Amygdala (tissue), 56 donors: ENCODE measurements at places on chromosomes 11 and 22.
A peak's percentile ranks its signal among the peaks of the same experiment; 100 is the strongest.

GRCh38 chr11:122715548-122716440, 60.3 kb downstream of the UBASH3B start:
- DNase-seq = no peak

GRCh38 chr22:41290262-41291221, 4.6 kb upstream of the RANGAP1 start:
- DNase-seq = no peak

- no peak for DNase-seq
Observed at GRCh38 chr11:71266114-71266833, 13.9 kb upstream of the SHANK2 start.

DNA sequence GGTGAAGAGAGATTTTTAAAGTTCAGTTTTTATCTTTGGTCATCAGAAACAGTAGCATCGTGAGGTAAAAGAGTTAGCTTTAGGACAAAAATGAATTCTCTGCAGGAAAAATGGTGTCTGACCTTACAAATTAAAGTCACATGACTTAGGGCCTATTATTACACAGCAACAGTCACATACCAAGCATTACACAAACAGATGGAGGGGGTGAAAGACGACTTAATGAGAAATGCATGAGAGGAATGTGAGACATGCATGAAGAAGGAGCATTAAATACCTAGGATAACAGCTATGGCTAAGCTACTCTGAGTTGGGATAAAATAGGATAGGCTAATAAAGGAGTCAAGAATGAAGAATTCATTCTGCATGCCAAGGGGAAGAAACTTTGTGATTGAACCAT, 77.5 kb downstream of the BLID start:
- DNase-seq = no peak

DNA sequence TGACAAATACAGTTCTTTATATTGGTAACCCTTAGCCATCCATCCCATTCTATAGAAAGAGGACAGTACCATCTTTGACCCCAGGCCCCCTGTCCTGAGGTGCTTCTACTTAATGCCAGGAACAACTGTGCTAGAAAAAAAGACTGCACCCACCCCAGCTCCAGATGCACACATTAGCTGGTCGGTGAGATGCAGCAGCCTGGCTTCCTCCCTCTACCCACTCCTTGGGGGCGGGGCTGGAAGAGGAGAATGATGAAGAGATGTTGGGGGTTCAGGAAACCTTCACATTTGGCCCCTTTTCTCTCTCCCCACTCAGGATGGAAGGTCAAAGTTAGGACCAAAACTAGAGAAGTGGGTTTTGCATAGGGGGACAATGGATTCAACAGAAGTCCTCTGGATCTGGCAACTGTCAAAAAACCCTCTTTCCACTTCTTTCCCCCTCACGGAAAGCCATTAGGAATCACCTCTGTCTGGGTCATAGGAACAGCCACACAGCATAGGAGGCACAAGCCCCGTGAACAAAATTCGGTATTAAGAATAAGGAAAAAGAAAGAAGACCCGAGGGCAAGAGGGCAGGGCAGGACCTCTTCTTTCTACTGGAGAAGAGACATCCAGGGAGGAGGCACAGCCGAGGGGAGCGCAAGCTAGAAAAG, 755 bp downstream of the NRIP3 start:
- DNase-seq = no peak

- DNase-seq = no peak
Observed at GRCh38 chr11:118170231-118170630, 6.2 kb downstream of the SCN2B start.

DNA sequence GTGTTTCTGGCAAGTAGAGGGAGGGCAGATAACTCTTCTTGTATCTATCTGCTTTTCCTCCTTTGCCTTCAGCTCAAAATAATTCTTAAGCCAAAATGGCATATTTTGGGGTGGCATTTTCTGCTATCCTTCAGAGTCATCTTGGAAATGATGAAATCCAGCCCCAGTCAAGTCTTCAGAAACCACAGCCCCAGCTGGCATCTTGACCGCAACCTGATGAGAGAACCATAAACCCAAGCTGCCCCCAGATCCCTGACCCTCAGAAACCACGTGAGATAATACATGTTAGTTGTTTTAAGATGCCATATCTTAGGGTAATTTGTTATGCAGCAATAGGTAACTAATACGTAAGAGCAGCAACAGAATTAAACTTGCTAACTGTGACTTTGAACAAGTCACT, 15.1 kb upstream of the PAMR1 start:
- DNase-seq = no peak

DNA sequence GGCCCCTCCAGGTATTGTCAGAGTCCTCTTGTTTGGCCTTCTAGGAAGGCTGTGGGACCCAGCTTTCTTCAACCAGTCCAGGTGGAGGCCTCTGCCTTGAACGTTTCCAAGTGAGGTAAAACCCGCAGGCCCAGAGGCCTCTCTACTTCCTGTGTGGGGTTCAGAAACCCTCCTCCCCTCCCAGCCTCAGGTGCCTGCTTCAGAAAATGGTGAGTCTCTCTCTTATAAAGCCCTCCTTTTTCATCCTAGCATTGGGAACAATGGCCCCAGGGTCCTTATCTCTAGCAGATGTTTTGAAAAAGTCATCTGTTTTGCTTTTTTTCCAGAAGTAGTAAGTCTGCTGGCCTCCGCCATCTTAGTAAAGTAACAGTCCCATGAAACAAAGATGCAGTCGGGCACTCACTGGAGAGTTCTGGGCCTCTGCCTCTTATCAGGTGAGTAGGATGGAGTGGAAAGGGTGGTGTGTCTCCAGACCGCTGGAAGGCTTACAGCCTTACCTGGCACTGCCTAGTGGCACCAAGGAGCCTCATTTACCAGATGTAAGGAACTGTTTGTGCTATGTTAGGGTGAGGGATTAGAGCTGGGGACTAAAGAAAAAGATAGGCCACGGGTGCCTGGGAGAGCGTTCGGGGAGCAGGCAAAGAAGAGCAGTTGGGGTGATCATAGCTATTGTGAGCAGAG, at the start of gene CD3E:
Gene CD3E, plus strand, starts transcription at position 163 of the 681 bp plus-strand sequence. Its CDS starts 223 bp downstream, at position 386.
- DNase-seq = no peak

GRCh38 chr22:44862981-44863860, 110.8 kb downstream of the ARHGAP8 start:
- DNase-seq = no peak

DNA sequence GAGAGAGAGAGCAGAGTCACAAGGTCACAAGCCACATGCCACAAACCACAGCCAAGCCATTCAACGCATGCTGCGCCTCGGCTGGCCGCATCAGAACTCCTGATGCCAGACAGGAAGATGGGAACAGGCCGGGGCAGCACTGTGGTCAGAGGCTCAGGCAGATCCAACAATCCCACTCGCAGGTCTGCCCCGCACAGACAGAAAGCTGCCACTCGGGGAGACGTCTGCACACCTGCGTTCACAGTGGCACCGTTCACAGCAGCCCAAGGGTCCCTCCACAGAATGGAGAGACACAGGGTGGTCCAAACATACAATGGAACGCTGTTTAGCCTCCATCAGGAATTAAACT, 408.8 kb downstream of the CTTN start:
- no peak for DNase-seq

- no peak for DNase-seq
Observed at GRCh38 chr11:45906965-45907611, at the start of gene FREY1. TSS of gene FREY1 (minus strand) at chr11:45907271. CDS start at chr11:45907245, 26 bp downstream.

- no peak for DNase-seq
Observed at GRCh38 chr22:16949561-16949960, 58.5 kb downstream of the GAB4 start.

DNA sequence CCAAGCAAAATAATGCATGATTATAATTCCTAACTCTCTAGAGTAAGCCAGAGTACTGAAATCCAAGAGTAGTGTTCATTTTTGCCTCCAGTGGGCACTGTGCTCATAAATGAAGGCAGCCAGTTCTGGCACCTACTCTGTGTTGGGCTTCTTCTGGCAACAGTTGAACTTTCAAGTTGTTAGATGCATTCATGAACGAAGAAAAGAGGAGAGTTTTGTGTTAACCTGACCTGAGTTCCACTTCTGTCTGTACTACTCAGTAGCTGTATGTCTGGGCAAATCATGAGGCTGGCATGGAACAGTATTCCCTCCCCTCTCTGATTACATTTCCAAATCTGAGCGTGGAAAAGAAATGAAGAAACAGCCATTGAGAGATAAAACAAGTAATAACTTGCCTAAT, 20.3 kb upstream of the TENM4 start:
- DNase-seq = no peak

GRCh38 chr22:35840302-35840739, 122.6 kb downstream of the APOL5 start:
- DNase-seq = peak; percentile 17

GRCh38 chr11:4071914-4072313, 22.7 kb upstream of the RRM1 start:
- no peak for DNase-seq

- DNase-seq = no peak
Observed at GRCh38 chr11:30724274-30724673, 138.1 kb upstream of the MPPED2 start.

DNA sequence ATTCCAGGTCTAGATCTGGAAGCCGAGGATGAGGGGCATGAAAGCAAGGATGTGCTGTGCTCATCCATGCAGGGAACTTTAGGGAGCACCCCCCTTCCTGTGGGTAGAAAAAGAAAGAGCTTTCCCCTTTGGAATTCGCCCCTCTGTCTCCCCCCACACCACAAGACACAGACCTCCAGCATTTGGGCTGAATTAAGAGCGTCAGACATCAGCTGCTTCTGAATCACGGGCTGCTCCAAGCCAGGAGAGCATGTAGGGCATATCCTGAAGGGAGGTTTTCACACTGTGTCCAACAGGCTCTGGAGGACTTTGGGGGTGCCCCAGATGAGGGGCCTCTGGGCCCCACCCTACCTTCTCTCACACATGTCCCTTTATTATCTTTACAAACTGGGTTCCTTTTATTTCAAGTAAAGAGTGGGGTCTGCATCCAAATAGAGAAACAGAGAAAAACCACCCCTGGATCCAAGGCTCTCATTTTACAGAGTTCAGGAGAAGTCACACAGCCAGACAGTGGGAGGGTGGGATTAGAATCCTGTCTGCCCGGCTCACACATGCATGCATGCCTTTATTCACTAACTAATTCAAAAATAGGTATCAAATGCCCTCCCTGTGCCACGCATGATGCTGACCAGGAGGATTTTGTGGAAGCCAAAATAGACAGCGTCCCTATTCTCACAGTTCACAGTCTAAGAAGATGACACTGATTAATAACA, 52.8 kb downstream of the LRRC32 start:
- no peak for DNase-seq

- no peak for DNase-seq
Observed at GRCh38 chr22:46150655-46151477, 540 bp downstream of the PPARA start.

DNA sequence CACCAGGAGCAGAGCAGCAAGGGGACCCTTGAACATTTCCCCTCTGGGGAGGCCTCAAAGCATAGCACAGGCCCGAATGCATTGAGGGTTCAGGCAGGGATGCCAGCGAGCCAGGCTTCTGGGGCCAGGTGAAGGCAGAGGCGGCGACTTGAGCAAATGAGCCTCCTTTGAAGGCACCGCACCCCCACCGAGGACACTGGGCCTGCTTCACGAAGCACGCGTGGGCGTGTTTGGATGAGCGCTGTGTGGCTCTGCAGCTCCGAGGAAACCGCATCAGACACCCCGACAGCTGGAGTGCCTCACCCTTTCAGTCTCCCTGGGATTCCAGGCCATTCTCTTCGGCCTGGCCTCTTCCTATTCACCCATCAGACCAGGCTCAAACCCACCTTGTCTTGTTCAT, 301.8 kb downstream of the NTM start:
- DNase-seq = no peak

- no peak for DNase-seq
Observed at GRCh38 chr22:30373331-30374325, 13.6 kb downstream of the RNF215 start.

DNA sequence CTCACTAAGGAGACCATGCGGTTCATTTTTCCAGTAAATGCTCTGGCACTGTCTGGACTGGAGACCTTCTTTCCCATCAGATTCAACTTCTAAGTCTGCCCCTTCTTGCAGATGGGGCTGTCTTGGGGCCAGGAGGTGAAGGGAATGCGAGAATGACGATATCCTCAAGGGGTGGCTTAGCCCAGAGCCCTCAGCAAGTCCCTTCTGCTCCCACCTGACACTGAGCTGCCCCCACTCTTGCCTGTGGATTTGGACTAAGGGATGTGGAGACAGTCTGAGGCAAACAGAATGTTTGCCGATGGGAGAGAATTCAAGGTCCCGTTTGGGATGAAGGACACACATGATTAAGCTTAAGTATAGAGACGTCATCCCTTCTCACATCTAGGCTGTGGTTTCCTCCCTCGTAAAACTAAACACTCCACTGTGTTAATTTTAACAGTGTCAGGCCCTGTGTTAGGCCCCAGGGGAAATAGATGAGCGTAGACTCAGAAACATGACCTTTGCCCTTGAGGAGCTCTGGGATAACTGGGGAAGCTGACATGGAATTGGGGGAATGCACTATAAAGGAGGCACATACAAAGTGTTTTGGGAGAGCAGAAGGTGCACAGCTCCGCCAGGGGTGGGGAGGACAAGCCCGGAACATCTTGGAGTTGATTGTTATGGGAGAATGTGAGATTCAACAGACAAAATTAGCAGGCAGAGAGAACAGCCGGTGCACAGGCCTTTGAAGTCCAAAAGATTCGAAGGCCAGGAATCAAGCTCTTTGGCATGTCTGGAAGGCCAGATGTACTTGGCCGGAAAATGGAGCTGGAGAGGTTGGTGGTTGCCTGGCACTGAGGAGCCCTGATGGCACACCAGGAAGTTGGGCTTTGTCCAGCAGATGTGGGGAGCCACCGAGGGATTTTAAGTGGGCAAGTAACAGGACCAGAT, 71.6 kb downstream of the ST3GAL4 start:
- DNase-seq = peak; percentile 13

GRCh38 chr22:20430101-20430719, 7.4 kb downstream of the SCARF2 start:
- DNase-seq = no peak

GRCh38 chr11:67627441-67627811, 2.3 kb downstream of the NUDT8 start:
- DNase-seq = no peak

DNA sequence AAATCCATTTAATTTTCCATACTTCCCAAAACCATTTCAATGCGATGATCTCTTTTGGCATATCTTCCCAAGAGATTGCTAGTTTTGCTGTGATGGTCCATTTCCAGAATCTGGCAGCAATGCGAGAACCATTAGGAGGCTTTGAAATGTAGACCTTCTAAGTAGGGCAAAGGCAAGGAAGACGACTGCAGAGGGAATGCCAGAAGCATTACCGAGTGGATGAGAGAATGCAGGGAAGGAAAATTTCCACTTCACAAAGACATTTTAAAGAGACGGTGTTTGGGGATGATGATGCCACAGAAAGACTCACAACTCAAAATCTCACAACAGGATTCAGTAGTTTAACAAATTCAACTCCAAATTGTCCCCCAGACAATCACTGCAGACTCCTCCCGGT, 471 bp upstream of the CEP126 start:
- DNase-seq = no peak

GRCh38 chr11:115206365-115207022, 297.7 kb downstream of the CADM1 start:
- DNase-seq = no peak

DNA sequence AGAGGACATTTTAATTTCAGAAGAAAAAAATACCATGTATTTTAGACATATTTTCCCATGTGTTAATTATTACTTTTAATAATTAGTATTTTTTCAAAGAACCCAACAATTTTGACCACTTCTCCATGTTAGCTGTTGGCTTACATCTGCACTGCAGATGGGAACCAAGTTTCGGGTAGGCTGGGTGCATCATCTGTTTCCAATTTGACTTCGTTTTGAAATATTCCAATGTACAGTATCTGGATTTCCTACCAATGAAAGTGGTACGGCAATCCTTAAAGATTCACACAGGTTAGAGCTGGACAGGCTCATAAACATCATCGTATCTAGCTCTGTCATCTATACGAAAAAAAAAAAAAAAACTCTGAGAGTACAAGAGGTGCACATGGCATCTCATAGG, 670.2 kb downstream of the OPCML start:
- no peak for DNase-seq
